Fibroblast of skin of left quadriceps (primary cell): ENCODE measurements at places on chromosomes 6 and 20.
A peak's percentile ranks its signal among the peaks of the same experiment; 100 is the strongest.

- no peak for DNase-seq
Measured at GRCh38 chr20:10705801-10706459, 32.1 kb upstream of the JAG1 start.

GRCh38 chr6:165668951-165669350 is 5.9 kb upstream of the PDE10A start:
- no peak for DNase-seq

GRCh38 chr20:22459754-22460153 is 124.6 kb downstream of the FOXA2 start:
- no peak for DNase-seq

- no peak for DNase-seq
Measured at GRCh38 chr6:2993755-2994317, 5.9 kb upstream of the NQO2 start.

GRCh38 chr20:9412309-9412708 is 102.1 kb upstream of the LAMP5 start:
- no peak for DNase-seq

DNA sequence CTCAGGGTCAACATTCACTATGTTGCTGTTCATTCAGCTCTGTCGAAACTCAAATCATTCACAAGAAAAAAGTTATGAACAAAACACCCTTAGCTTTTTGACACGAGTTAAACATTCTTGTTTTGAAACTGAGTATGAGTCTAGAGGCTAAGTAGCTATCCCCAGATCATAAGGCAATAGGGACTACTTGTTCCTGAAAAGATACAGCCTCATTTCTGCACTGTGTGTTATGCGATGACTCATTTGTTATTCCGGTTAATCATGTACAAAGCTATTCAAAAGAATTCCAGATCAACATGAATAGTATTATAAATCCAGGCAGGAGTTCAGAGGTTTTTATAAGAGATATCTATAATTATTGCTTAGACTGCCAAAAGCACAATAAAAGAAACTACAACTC is 908.0 kb downstream of the QKI start:
- DNase-seq: peak; percentile 64

- DNase-seq: peak; percentile 22
Measured at GRCh38 chr20:63273635-63274380, 1.2 kb downstream of the ARFGAP1 start.
